ENCODE measurements at places on chromosomes 4 and X. TPM values are rescaled to one million over a fixed set of nuclear protein-coding genes. Genes with fewer than 3 reads are reported as not detected.

The SYTL5 gene
- total RNA-seq, result 0.21 TPM

GRCh38 chrX:78754917-78755316 is 7.4 kb downstream of the LPAR4 start:
- DNase-seq, result no peak

DNA sequence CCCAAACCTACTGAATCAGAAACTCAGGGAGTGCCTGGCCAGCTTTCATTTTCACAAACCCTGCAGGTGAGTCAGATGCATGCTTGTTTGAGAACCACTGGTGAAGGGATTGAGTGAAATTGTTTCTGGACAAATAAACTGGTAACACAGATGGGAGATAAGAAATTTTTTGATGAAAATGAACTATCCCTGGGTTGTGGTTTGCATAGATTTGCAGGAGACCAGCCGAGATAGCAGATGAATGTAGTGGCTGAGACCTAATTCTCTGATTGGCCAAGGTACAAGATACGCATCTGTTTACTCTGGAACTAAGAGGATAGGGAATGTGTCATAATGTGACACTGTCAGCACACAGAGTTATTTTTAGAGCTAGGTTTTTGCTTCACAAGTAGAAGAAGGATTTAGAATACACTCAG is 117.8 kb upstream of the NOCT start:
- no peak for DNase-seq

GRCh38 chrX:136779346-136779781 is 1.4 kb downstream of the ARHGEF6 start:
- DNase-seq, result no peak

DNA sequence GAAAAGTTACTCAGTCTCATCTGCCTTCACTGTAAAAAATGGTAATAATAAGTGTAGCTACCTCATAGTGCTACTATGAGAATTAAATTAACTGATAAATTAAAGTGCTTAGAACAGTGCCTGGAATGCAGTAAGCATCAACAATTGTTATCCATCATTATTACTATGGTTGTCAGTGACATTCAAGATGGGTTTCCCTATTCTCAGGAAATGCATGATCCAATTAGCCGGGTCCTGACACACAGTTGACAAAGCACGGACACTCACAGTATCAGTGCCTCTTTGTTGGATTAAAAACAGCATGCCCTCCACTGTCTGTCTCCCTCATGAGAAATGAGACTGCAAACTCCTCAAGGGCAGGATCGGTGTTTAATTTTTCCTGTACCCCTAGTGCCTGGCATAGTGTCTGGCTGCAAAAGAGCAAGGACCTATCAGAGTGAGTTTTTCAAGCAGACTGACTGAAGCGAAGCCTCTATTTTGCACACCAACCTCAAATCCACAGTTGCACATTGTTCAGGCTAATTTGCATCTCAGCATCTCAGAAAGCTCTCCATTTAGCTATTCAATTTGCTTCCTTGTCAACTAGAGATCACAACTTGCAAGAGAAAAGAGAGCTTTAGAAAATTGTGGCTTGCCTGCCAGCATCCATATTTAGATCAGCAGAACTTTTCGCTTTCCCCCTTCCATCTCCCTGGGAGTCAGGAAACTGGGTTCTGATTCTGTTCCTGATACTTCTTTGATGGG is 122.9 kb downstream of the LDB2 start:
- DNase-seq, result no peak
